Ovary (tissue), 10 donors: ENCODE measurements at places on chromosomes 5 and 9. TPM values are rescaled to one million over a fixed set of nuclear protein-coding genes. Genes with fewer than 3 reads are reported as not detected.

DNA sequence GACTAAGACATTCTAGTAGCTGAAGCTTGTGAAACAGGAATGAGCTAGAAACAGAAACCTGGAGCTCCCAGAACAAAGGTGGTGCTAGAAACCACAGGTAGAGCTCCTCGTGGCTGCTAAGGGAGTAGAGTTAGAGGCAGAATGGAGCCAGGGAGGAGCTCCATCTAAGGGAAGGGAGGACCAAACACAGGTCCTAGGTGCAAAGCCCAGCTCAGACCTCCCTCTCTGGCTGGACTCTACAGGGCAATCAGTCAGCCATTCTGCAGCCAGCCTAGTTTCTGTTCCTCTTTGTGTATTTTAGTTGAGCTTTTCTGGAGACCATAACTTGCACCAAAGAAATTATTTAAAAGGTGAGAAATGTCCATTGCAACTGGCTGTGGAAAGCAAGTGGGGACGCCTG is 70.4 kb downstream of the CRB2 start:
- DNase-seq, result no peak
- H3K4me1 ChIP-seq, result peaks cover 4% of the 10 kb centered on the region
- H3K27ac ChIP-seq, result no peak overlapping the region

DNA sequence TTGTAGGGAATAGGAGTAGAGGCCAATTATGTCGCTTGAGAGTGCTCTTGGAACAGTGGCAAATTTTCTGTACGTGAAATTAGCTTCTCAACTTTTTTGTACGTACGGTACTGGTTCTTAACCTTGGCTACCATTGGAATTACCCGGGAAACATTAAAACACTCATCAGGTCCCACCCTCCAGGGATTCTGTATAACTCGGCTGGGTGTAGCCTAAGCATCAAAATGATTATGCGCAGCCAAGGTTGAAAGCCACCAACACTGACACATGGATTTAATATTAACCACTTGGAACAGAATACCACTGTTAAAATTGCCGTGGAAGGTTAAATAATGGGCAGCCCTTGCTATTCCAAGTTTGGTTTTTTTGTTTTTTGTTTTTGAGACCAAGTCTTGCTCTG is 17.4 kb downstream of the DNAJA1 start:
- no peaks in the 10 kb centered on the region for H3K36me3 ChIP-seq
- H3K4me1 ChIP-seq, result peaks cover 3% of the 10 kb centered on the region
- H3K4me3 ChIP-seq, result no peak overlapping the region
- no peak for DNase-seq
- H3K27me3 ChIP-seq, result no peaks in the 10 kb centered on the region

DNA sequence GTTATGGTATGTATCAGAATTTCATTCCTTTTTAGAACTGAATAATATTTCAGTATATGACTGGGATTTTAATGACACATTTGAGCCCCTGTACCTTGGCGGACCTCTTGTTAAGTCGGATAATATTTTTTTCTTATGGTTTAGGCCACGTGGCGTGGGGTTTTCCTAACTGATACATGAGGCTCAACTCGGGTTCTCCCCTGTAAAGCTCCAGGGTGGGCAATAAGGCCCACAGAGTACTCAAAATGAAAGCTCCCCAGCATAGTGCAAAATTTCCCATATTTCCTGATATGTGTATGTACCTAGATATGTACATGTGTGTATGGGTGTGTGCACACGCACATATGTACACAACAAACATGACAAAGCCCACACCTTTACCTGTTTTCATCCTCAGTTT is 24.5 kb downstream of the TICAM2 start:
- no peaks in the 10 kb centered on the region for H3K36me3 ChIP-seq
- no peak for DNase-seq
- no peak overlapping the region for H3K4me3 ChIP-seq
- H3K4me1 ChIP-seq, result no peaks in the 10 kb centered on the region

DNA sequence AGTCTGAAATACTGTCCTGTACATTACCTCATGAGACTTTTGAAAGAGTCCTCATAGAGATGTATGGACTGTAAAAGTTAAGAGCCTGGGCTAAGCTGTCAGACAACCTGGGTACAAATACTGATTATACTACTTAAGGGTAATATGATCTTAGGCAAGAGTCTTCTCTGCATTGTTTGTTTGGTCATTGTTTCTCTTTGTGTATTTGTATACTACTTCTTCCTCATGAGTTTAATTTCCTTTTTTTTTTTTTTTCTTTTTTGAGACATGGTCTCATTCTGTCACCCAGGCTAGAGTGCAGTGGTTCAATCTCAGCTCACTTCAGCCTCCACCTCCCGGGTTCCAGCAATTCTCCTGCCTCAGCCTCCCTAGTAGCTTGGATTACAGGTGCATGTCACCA is 2.6 kb upstream of the PFDN1 start:
- DNase-seq, result no peak
- H3K27ac ChIP-seq, result no peak overlapping the region
- H3K4me3 ChIP-seq, result no peak overlapping the region

DNA sequence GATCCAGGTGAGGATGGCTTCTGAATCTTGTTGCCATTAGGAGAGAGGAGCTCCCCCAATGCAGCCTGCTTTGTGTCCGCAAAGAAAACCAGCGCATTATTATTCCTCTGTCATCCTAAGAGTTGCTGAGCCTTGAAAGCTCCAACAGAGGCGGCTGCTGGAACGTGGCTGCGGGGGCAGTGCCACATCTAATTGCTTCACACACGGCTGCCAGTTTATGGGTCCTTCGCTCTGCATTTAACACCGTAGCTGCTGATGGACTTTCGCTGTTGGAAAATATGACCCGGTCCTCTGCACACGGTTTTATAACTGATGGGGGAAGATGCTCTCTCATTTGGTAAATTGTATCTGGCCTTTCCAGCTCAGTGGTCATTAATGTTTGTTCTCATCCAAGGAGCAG is 38.0 kb downstream of the ZNF622 start:
- no peak overlapping the region for H3K4me3 ChIP-seq
- H3K4me1 ChIP-seq, result no peaks in the 10 kb centered on the region
- no peak for DNase-seq
- H3K27me3 ChIP-seq, result no peaks in the 10 kb centered on the region
- no peak overlapping the region for H3K27ac ChIP-seq
- no peaks in the 10 kb centered on the region for H3K36me3 ChIP-seq

- H3K4me3 ChIP-seq, result no peak overlapping the region
- H3K27ac ChIP-seq, result no peak overlapping the region
- no peaks in the 10 kb centered on the region for H3K36me3 ChIP-seq
- no peak for DNase-seq
- H3K27me3 ChIP-seq, result no peaks in the 10 kb centered on the region
Measured at GRCh38 chr9:111407813-111408212, 76.4 kb downstream of the ECPAS start.

DNA sequence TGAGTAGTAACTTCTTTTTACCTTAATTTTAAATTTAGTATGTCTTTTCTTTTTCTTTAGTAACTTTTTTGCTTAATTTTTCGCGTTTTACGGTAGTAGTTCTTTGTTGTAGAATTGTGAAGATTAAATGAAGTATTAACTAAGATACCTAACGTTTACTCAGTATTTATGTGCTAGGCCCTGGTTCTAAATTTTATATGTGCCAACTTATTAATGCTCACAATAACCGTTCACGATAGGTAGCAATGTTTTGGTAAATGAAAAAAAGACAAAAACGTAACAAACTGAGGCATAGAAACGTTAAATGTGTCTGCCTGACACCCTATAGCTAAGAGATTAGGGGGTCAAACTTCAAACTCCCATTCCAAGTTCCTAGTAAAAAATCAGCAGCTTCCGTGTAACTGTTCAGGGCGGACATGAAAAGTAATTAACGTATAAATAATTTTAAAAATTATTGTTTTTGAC is 1.2 kb downstream of the MRPS30 start:
- no peak for DNase-seq
- peak overlapping the region; percentile 87 for H3K4me3 ChIP-seq
- H3K27me3 ChIP-seq, result no peaks in the 10 kb centered on the region
- peaks cover 4% of the 10 kb centered on the region for H3K4me1 ChIP-seq
- H3K27ac ChIP-seq, result no peak overlapping the region
- H3K36me3 ChIP-seq, result no peaks in the 10 kb centered on the region

Gene GCNT4
- total RNA-seq, result 2.8 TPM

- no peak for DNase-seq
- no peaks in the 10 kb centered on the region for H3K36me3 ChIP-seq
- H3K4me1 ChIP-seq, result no peaks in the 10 kb centered on the region
- no peak overlapping the region for H3K4me3 ChIP-seq
- H3K27me3 ChIP-seq, result no peaks in the 10 kb centered on the region
- H3K27ac ChIP-seq, result no peak overlapping the region
Measured at GRCh38 chr9:105663914-105664313, 1.7 kb downstream of the TAL2 start.

DNA sequence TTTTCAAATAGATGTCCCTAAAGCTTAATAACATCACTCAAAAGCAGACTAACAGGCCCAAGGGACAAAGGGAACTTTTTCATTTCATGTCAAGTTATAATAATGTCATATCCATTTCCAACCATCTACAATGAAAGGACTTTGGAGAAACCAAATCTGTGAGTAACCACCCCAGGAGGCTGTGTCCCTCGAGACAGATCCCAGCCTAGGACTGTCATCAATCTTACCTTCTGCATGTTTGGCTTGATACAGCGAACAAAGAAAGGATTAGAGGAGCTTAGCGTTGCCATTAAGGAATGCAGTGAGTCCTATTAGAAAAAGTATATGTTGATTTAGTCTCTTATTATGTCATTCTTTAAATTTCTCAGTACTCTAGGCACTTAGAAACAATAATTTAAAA is 137.8 kb upstream of the RETREG1 start:
- H3K27me3 ChIP-seq, result no peaks in the 10 kb centered on the region
- no peaks in the 10 kb centered on the region for H3K36me3 ChIP-seq
- no peak overlapping the region for H3K4me3 ChIP-seq

Gene PHF24
- total RNA-seq, result 0.30 TPM

Gene PAIP2
- 100 TPM for total RNA-seq

- H3K27ac ChIP-seq, result no peak overlapping the region
- DNase-seq, result no peak
- H3K27me3 ChIP-seq, result no peaks in the 10 kb centered on the region
- peaks cover 7% of the 10 kb centered on the region for H3K4me1 ChIP-seq
Measured at GRCh38 chr9:77725046-77725694, 77.0 kb upstream of the GNA14 start.

Gene ZNF462
- total RNA-seq, result 61.9 TPM

DNA sequence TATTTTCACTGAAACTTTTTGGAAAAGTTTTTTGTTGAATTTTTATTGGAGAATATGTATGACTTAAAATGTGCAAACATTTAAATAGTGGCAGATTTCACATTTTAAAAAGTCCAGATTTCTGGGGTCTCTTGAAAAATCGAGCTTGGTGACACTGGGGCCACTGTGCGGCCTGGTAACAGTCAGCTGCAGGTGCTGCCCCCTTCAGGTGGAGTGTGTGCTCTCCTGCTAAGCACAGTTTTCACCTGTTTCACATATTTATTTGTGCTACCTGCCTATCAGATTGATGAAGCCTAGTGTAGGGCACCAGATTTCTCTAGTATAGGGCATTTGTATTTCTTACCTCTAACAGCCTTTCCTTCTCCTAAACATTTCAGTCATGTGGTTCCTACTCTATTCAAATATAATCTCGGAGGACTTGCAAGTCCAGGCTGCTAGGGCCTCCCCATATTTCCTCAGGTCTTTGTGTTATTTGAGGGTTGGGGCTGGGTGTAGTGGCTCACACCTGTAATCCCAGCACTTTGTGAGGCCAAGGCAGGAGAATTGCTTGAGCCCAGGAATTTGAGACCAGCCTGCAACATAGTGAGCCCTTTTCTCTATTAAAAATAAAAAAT is 95.8 kb upstream of the KLF9 start:
- no peaks in the 10 kb centered on the region for H3K36me3 ChIP-seq
- H3K27ac ChIP-seq, result no peak overlapping the region
- no peak overlapping the region for H3K4me3 ChIP-seq

- no peaks in the 10 kb centered on the region for H3K36me3 ChIP-seq
- no peak overlapping the region for H3K4me3 ChIP-seq
- H3K4me1 ChIP-seq, result no peaks in the 10 kb centered on the region
- H3K27ac ChIP-seq, result no peak overlapping the region
Measured at GRCh38 chr9:134561427-134562145, 80.0 kb upstream of the COL5A1 start.

- peak; percentile 47 for DNase-seq
- H3K27ac ChIP-seq, result no peak overlapping the region
- no peaks in the 10 kb centered on the region for H3K36me3 ChIP-seq
- H3K4me1 ChIP-seq, result peaks cover 5% of the 10 kb centered on the region
- no peak overlapping the region for H3K4me3 ChIP-seq
- H3K27me3 ChIP-seq, result no peaks in the 10 kb centered on the region
Measured at GRCh38 chr9:36164372-36164771, 4.8 kb upstream of the CCIN start.
